HL-60 (cell line): ENCODE measurements at places on chromosomes 3 and 15.
A peak's percentile ranks its signal among the peaks of the same experiment; 100 is the strongest.

DNA sequence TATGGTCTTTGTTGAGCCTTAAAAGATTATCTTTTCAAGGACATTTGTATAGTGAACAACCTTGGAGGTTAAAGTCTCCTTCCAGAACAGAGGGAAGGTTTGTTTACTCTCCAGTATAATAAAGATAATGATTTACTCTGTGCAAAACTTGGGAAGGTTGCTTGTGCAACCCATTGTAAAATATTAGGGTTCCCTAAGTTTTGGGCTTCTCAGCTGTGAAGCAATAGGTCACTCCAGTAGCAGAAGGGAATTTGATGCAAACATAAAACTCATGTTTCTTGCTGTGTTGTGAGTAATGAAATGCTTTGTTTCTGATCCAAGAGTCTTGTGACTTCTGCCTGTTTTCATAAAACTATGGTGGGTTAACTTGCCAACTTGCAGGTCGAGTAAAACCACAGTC, 177.5 kb downstream of the SUCNR1 start:
- DNase-seq, result no peak

DNA sequence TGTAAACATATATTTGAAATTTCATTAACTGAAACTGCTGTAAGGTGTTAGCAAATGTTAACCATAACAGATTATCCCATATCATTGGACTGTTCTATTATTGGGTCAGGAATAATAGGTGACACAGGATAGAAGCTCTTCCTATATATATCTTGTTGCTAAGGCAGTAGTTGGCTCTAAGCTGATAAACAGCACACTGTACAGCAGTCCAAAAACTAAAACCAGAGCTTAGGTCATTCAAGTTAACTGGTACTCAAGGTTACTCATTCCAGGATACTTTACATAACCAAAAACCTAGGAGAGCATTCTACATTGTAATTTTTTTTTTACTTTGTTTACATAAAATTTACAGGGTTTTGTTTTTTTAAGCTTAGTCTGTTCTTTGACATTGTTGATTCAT, 8.9 kb downstream of the DNAJC19 start:
- no peak for DNase-seq

- DNase-seq, result peak; percentile 34
These were observed 7.2 kb upstream of the OTOL1 start for GRCh38 chr3:161489395-161489794.

DNA sequence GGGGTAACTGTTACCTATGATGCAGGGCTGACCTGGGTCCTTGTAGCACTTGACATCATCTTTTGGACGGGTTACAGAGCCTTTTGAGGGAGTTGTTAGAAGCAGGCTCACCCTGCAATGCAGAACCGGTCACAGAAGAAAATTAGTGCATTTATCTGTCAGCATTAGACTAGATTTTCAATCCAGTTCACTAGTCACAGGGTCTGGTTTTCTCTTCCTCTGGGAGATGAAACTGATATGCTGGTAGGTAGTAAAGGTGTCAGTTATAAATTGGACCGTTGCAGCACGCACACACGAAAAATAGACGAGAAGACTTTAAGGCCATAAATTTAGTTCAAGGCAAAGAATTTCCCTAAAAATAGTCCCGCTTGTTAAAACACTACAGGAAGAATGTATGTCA, 532.3 kb upstream of the ATP11B start:
- DNase-seq, result no peak

- peak; percentile 62 for DNase-seq
These were observed 37.5 kb downstream of the NBEAL2 start for GRCh38 chr3:47016934-47017435.

DNA sequence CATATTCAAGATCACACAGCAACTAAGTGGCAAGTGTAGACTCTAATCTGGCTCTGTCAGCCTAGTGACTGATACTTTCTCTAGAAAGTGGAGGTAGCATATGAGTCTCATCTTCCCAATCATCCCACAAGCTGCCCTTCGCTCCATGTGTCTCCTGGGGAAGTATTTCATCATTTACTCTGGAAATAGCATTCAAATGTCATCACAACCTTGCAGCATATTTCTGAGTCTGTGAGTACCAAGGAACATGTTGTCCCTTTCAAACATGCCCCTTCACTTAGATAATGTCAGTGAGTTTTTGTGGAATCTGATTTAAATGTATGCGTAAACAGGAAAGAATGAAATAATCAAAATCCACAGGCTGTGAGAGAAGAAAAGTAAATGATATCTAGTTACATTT, 322.9 kb downstream of the SLC9A9 start:
- DNase-seq, result no peak

DNA sequence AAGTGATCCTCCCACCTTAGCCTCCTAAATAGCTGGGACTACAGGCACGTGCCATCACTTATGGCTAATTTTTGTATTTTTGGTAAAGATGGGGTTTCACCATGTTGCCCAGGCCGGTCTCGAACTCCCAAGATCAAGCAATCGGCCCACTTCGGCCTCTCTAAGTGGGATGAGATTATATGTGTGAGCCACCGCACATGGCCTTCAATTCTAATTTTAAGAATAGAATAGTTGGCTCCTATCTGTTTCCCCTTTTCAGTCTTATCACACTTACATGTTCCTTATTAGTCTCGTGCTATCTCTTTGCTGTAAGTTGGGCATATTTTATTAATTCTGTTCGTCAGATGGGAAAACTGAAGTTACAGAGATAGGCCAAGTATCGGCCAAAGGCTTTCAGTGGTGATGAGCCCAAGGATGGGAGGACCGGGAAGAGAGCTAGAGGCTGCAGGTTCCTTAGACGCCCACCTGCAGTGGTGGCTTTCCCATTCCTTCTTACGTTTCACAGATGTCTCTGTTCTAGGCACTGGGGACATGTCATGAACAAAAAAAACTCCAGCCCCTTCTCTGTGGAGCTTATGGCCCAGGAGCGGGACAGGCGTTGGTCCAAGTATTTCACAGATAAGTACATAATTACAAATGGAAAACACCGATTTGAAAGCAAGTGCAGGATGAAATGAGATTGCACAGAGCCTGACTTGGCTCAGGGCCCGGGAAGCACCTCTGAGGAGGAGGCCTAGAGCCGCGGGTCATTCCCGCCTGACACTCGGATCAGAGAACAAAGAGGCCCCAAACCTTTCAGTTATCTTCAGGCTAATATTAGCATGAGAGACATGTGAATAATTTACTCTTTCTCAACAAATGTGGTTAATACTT, 91.1 kb upstream of the KLF13 start:
- no peak for DNase-seq

DNA sequence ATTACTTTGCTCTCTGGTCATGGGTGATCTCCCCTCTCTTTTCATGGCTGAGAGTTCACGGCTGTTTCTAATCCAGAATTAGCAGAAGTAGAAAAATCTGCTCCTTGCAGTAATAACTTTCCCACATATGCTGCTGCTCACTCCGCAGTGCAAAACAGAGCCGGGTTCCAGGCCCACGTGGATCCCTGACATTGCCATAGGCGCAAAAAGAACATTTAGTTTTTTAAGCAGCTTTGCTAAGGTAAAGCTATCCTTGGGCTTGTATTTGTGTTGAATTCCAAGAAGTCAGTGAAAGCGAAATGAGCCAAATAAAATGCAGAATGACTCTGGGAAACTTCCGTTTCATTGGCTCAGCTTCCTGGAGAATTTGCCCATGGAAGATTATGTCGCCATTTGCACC, 633.7 kb upstream of the SUCLG2 start:
- no peak for DNase-seq
